ENCODE measurements at places on chromosomes 3 and 15.

- no peak for DNase-seq
Measured at GRCh38 chr15:72086920-72087648, 30.9 kb downstream of the MYO9A start.

GRCh38 chr15:39774688-39775267 lies 7.9 kb downstream of the FSIP1 start:
- no peak for DNase-seq

- no peak for DNase-seq
Measured at GRCh38 chr3:71695000-71695482, 30.2 kb downstream of the EIF4E3 start.

DNA sequence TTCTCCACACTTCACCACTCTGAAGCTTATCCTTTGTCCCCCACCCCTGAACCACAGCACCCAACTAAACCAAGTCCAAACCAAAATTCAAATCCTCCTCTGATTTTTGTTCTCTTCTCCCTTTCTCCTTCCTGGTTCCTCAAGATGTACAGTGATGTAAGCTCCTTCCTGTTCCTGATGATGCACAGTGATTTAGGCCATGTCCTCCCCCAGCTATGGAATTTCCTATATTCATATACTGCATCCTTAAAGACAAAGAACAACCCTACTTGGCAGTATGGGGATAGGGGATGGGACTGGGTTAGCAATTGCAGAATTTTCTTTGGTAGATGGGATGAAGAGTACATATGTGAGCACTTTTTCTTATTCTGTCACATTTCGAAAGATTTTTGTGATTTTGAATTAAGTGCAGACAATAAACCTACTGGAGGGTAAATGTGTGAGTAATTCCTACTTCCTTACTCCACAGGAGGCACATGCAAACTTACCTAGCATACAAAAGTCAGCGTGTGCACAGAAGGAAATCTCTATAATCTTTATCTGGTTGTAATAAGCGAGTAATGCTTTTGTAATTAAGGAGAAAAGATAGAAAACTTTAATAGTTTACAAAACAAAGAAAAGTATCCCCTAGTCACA lies 125.0 kb downstream of the ANO10 start:
- DNase-seq, result no peak

- no peak for DNase-seq
Measured at GRCh38 chr3:59784164-59784563, 734.3 kb upstream of the CFAP20DC start.

- DNase-seq, result no peak
Measured at GRCh38 chr3:57141719-57142410, 23.3 kb downstream of the IL17RD start.

DNA sequence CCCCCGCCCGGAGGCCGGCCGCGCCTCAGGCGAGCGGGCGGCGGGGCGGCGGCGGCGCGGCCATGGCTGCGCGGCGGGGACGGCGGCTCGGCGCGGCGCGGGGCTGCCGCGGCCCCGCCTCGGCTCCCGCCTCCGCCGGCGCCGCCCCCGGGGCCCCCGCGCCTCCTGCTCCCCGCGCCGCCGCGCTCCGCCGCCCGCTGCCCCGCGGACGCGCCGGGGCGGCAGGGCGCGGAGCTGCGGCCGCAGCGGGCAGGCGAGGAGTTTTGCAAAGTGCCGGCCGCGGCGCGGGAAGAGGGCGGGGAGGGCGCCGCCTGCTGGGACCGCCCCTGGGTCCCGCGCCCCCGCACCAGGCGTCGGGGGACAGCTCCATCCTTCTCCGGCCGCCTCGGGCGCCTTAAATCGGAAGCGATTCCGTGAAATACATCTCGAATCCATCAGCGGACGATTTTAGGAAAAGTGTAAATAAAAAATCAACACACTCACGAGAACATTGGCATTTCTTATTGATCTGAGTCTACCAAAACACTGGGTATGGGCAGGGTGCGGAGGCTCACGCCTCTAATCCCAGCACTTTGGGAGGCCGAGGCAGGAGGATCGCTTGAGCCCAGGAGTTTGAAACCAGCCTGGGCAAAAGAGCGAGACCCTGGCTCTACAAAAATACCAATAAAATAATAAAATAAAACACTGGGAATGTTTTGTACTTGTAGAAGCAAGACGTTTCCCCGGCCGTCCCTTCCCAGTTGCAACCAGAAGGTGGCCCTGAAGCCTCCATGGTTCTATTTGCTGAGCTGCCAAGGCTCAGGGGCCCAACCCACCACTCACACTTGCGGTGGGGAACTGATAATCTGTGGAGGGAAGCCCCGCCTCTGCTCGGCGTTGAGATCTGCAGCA lies 136.9 kb downstream of the NUP210 start:
- DNase-seq, result no peak

DNA sequence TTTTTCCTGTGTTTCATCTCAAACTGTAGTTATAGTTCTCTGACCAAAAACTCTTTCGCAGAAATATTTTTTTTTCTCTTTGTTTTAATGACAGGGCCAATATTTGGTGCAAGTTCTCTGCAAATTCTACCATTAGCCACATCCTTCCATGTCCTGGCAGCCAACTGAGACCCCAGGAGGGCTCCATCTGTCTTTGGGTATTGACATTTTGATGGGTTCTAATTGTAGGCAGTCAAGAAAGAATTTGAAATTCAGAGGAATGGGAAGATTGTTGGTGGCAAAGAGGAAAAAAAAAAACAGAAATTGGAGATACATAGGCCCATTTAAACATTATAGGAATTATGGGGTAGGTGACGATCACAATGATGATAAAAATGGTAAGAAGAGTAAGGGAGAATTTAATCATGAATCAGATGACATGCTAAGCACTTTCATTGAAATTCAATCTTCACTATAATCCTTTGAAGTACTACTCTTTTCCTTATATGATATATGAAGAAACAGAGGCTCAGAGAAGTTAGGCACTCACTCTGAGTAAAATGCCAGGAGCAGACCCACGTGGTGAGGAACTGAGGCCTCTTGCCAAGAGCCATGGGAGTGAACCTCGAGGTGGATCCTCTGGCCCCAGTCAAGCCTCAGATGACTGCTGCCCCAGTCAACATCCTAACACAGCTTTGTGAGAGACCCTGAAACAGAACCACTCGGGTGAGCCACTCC lies 151.4 kb downstream of the PDZRN3 start:
- no peak for DNase-seq
